ENCODE measurements at places on chromosomes 6 and 20.
A peak's percentile ranks its signal among the peaks of the same experiment; 100 is the strongest.

GRCh38 chr6:167103041-167103891 lies 19.6 kb upstream of the CCR6 start:
- DNase-seq = no peak

DNA sequence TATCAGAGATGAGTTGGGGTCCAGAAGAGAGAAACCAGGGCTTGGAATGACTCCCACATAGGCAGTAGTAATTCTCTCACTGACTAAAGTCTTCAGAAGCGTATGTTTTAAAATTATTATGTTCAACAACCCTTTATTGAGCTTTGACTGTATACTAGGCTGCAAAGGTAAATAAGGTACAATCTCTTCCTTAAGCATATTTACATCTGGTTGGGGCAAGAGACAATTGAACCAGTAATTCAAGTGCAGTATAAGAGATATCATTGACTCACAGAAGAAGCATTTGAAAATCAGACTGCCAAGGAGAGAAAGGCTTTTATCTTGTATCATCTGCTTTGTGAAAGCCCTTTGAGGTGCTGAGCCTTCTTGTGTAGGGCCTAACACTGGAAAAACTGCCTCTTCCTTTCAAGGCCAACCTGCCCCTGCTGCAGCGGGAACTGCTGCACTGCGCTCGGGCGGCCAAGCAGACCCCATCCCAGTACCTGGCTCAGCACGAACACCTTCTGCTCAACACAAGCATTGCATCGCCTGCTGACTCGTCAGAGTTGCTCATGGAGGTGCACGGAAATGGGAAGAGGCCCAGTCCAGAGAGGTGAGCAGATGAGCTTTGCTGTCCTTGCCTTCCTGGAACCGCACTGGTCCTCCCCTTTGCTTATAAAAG lies 39.3 kb upstream of the C20orf144 start:
- DNase-seq = no peak

DNA sequence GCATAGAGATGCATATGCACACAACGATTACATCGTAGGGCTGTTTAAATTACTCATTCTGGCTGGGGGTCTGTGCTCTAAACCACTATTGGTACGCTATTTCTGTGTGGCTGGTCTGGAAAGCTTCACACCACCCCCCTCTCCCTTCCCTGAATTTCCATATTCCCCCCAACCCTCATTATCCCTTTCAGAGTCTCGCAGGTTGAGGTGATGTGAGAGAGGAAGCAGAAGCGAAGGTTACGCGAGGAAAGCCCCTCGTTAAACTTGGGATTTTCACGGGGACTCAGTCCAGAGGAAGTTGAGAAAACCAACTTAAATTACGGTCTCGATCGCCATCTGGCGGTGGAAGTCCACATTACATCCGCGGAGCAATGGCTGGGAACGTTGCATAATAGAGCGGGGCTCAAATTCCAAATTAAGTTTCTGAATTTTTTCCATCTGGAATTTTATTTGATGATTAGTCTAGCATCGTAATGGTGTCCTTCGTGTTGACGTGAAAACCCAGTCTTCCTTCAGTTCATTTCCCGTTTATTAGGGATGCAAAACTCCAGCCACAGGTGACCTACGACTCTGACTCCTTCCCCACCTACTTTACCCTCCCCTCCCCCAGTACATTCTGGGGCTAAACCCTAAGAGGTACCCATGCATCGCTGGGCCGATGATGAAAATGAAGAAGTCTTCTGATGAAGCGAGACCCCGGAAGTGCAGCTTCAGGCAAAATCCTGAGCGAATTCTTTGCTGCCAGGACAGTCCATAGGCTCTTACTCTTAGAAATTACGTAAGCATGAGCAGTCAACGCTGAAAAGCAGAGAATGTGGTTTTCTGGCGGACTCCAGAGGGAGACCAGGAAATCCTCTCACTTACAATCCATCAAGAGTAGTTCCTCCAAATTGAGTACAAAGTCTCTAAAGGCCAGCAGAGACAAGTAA lies 19.7 kb downstream of the HLA-DOB start:
- DNase-seq = peak; percentile 80

- no peak for DNase-seq
These were observed 171.8 kb downstream of the BCAS1 start for GRCh38 chr20:53898556-53898931.

DNA sequence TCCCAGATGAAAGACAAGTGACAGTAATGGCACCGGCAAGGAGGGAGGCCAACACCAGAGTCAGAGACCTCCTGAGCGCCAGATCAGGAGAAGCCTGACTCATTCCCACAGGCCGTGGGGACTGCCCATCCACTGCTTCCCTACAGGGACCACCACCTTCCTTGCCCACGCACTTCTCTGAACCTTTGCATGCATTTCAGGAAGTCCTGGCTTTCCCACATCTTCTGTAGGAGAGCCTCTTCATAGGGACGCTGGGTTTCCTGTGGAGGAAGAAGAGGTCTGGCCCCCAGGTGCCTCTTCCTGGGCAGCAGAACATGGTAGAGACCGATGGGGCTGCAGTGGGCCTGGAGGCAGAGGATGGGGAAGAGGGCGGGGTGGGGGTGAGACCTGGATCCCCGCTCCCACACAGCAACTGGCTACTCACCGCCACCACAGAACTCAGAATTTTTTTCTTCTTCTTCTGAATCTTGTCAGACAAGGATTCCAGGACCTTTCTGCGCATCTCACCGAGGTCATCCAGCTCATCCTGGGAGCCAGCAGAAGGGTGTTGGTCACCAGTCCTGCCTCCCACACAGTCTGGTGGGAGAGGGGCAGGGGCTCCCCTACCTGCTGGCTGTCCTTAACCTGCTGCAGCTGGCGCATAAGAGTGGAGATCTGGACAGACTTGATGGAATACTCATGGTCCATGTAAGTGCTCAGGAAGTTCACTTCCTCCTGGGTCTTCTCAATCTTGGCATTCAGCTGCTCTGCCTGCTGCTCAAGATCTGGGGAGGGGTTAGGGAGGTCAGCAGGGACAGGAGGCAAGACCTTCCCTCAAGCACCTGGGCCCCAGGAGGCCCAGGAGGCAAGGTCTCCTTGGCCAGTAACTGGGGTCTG lies 13.7 kb downstream of the C20orf96 start:
- no peak for DNase-seq

- no peak for DNase-seq
These were observed 380.7 kb upstream of the BTBD3 start for GRCh38 chr20:11537032-11537431.

DNA sequence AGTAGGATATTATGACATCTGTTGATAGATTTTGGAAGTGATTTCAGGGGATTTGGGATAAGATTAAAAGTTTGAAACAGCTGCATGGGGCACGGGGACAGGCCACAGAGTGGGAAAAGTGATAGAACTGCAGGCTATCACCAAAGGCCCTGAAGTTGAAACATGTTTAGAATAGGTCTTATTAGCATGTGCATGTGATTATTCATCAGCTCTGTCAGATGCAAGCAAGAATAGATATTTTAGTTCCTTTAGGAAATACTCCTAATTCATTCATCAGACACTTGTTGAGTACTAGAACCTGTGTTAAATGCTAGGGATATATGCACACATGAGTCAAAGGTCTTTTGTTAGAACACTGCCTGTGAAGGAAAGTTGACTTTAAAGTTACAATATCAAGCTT lies 261.2 kb upstream of the MAN1A1 start:
- no peak for DNase-seq

GRCh38 chr6:165106261-165106660 lies 203.1 kb downstream of the C6orf118 start:
- DNase-seq = no peak

DNA sequence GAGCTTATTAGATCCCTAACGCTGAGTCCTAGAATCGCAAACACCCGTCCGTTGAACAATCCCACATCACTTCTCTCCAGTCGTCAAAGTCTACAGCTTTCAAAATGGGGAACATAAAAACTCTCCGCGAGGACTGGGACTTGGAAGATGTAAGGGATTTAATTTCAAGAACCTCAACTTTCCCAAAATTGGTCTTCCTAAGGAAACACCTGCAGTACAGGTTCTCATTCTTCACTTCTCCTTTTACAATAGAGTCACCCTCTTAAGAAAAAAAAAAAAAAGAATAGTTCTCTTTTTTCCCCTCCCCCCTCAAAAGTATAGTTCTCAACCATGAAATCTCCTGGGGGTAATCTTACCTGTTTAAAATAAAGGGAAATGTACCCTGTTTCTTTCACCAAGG lies 6.6 kb upstream of the ZBTB22 start:
- DNase-seq = no peak

DNA sequence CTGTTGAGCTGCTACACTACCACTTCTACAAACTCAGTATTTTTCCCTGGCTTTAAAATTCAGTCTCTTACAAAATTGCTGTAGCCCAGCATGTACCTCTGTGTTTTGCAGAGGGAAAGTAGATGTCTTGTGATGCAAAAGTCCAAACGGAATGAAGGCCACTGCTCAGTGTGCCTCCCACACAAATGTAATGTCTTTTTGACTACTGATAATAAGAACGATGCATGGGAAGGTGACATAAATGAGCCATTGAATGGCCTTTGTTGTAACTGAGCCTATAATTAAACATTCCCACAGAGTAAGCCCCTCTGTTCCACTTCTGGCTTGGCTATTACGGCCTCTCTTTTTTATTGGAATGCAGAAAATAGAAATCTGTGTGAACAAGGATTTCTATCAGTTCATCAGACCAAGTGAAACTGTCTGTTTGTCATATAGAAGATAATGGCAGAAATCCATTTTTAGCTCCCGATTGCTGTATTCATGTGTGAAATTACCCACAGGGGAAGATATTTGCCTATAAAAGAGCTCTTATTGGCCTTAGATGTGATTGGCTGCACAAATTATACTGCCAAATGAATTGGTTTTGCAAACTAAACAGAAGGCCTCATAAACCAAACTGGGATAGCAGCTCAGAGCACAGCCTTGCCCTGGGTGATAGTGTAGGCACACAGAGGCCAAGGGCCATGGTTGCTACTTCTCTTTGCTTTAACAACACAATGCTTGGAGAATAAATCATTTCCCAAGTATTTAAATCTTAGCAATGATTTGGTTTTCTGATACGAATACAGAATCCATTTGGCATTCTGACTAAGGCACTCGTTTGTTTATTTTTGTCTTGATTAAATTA lies 241.5 kb upstream of the PLN start:
- DNase-seq = no peak

DNA sequence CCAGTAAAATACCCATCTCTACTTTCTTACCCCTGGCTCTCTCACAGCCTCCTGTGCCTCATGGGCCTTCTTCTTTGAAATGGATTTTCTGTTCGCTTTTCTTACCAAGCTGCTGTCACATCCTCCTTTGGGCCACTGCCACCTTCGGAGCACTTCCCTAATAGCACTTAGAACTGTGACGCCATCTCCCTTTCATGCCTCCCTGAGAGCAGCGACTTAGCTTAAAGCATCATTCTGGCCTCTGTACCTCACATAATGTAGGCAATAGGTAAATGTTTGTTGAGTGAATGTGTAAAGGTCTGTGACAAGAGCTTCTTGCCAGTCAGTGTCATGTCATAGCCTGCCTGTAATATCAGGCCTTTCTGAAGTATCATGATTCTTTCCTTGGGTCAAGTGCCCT lies 78.8 kb downstream of the ADGRG6 start:
- DNase-seq = no peak

- DNase-seq = peak; percentile 65
These were observed 101.5 kb downstream of the NOL4L start for GRCh38 chr20:32483351-32484224.

- DNase-seq = no peak
These were observed 126.5 kb downstream of the WDR27 start for GRCh38 chr6:169575365-169575764.

- no peak for DNase-seq
These were observed 11.5 kb downstream of the CD164 start for GRCh38 chr6:109370792-109371191.

GRCh38 chr6:51550243-51550642 lies 537.2 kb downstream of the PKHD1 start:
- DNase-seq = no peak

DNA sequence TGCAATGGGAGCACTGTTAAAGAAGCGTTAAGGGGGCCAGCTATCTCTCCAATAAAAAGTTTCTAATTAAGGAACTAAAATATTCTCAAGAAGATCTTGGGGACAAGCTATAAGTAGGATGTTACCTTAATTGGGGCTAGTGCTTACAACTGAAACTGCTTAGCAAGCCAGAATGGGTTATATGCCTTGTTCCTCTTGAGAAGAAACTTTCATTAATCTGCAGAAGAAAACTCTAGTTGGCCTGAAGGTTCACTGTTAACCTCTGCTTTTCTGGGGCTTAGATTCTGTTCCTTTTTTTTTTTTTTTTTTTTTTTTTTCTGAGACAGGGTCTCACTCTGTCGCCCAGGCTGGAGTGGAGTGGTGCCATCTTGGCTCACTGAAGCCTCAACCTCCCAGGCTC lies 82.2 kb downstream of the BACH2 start:
- no peak for DNase-seq

DNA sequence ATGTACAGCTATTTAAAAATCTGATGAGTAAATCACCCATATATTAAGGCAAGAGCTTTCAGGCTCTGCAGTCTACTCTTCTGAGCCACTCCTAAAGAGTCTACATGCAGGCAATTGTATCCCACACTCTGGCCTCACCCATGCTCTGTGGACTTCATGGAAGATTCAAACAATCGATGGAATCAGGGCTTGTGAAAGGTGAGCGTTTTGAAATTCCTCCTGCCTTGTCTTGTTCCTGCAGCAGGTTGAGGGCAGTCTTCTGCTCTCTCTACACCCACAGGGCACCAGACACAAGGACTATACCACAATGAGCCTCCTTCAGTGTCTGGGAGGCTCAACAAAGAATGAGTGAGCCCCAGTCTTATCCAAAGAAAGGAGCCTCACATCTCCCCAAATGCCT lies 51.1 kb downstream of the TBC1D7 start:
- no peak for DNase-seq

- DNase-seq = no peak
These were observed 636 bp downstream of the RTF2 start for GRCh38 chr20:56469077-56469449.

GRCh38 chr6:132865364-132865763 lies 51.0 kb downstream of the RPS12 start:
- DNase-seq = no peak

DNA sequence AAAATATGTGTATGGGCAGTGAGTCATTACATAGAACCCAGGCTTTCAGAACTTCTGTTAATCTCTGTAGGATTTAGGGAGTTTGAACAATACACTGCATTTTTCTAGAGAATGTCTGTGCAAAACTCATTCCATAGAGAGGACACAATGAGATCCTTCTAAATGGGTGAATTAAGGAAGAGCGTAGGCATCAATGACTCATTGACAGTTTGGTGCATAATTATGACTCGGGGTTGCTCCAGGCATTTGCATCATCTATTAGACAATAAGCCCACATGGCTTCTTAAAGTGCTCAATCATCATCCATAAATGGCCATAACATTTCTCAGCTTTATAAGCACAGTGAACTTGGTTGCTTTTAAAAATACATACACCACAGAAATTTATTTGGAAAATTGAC lies 625.5 kb downstream of the CDH26 start:
- DNase-seq = no peak

- no peak for DNase-seq
These were observed 90.7 kb upstream of the BEND6 start for GRCh38 chr6:56864171-56864616.

DNA sequence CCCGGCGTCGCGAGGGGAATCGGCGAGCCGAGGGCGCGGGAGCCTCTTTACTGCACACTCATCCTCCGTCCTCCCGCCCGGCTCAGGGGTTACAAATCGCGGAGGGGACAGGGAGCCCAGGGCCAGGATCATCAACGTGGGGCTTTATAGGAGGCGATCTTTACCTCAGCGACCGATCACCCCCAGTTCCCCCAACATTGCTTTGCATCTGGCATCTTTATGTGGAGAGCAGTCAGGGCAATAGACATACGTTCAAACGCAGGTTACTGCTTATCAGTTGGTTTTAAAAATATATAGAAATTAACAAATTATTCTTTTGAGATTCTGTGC lies 634 bp downstream of the HSF2 start:
- no peak for DNase-seq

GRCh38 chr6:159074120-159074684 lies 29.4 kb upstream of the TAGAP start:
- DNase-seq = no peak

Data from T-helper 9 cell (primary cell).